Fibroblast of skin of right quadriceps (primary cell): ENCODE measurements at places on chromosomes 7 and 10.

DNA sequence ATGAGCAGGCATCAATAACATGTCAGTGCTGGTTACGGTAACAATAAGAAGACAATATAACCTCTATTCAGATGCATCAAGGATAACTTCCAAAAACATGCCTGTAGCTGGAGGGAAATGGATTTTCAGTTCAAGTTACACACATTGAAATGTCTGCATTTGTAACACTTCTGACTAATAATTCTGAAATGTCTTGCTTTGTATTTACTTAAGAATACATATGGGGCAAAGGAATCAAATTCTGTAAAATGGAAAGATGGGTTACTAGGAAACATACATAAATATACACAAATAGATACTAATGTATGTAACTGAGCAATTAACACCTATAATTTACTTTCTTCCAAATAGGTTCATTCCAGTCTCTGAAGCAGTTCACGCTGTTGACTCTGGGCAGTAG lies 18.6 kb upstream of the MTPN start:
- peak; percentile 17 for DNase-seq

DNA sequence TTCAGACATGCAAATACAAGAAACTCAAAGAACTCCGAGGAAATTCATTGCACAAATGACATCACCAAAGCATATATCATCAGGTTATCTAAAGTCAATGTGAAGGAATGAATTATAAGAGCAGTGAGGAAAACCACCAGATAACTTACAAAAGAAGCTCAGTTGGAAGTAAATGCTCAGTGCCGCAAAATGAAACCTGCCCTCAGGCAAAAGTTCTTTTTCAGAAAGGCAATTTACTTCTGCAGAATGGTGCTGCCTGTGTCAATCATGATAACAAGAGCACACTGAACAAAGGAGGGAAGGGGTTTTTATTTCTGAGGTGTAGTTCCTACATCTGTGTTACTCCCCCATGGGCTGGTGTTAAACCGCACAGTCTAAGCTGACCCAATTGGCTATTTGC lies 550.6 kb upstream of the SEMA3D start:
- no peak for DNase-seq

- no peak for DNase-seq
These were observed 4.4 kb downstream of the KEL start for GRCh38 chr7:142957723-142958122.

- DNase-seq = no peak
These were observed 72.2 kb downstream of the VWC2 start for GRCh38 chr7:49845626-49846025.

GRCh38 chr10:132065491-132066105 lies at the start of gene JAKMIP3:
TSS of gene JAKMIP3 (plus strand) at chr10:132065946. CDS start at chr10:132104809, 38,863 bp downstream.
- DNase-seq = peak; percentile 91
